ENCODE measurements at places on chromosomes 2 and 18. TPM values are rescaled to one million over a fixed set of nuclear protein-coding genes. Genes with fewer than 3 reads are reported as not detected.

Gene CCL20
- 0.49 TPM for polyA plus RNA-seq

Gene SAG
- polyA plus RNA-seq: 0.10 TPM

Gene OSBPL6
- polyA plus RNA-seq: 6.2 TPM

Gene RIT2
- polyA plus RNA-seq: not detected

Gene UGT1A8
- not detected for polyA plus RNA-seq

Gene LYG1
- polyA plus RNA-seq: 2.8 TPM

Gene RBM43
- polyA plus RNA-seq: 7.8 TPM

Gene CD8B2
- 0.04 TPM for polyA plus RNA-seq

GRCh38 chr2:212770240-212770639 is 231.6 kb upstream of the ERBB4 start:
- DNase-seq: no peak

GRCh38 chr18:9536354-9537152 is 61.2 kb downstream of the RALBP1 start:
- no peak for DNase-seq

DNA sequence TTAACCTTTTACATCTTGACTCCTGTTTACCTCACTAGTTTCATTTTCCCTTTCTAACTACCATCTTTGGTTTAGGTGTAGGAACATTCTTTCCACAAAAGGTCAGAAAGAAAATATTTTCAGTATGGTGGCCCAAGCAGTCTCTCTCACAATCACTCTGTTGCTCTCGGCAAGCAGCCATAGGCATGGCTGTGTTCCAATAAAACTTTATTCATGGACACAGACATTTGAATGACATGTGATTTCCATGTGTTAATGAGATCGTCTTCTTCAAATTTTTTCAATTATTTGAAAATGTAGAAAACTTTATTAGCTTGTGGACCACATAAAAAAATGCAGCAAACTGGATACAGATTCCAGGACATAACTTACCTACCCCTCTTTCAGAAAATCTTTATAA is 109.7 kb upstream of the CNTNAP5 start:
- DNase-seq: no peak

DNA sequence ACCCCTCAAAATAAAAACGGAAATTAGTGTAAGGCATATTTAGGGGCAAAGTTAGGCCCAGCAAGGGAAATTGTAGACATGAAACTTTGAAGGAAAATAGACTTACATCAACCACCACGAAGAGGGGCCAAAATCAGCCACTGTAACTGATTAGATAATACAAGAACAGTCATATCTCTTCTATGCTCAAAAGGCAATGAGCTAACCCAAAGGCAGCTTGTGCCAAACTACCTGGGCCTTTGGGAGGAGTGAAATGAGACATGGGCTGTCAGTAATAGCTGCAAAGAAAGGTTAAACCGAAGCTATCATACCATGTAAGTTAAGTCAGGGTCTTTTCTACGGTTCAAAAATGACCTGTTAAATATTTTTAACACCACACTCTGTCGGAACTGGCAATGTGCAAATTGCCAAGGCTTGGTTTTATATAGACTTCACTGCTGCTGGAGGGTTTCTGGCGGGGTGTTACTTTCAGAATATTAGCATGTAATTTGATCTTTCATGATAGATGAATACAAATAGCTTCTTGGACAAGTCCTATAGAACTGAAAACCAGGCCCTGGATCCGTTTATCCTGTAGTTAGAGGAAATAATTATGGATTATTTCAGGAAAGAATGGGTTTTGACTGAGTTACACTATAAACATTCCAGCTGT is 69.6 kb downstream of the ACVR1 start:
- DNase-seq: no peak

DNA sequence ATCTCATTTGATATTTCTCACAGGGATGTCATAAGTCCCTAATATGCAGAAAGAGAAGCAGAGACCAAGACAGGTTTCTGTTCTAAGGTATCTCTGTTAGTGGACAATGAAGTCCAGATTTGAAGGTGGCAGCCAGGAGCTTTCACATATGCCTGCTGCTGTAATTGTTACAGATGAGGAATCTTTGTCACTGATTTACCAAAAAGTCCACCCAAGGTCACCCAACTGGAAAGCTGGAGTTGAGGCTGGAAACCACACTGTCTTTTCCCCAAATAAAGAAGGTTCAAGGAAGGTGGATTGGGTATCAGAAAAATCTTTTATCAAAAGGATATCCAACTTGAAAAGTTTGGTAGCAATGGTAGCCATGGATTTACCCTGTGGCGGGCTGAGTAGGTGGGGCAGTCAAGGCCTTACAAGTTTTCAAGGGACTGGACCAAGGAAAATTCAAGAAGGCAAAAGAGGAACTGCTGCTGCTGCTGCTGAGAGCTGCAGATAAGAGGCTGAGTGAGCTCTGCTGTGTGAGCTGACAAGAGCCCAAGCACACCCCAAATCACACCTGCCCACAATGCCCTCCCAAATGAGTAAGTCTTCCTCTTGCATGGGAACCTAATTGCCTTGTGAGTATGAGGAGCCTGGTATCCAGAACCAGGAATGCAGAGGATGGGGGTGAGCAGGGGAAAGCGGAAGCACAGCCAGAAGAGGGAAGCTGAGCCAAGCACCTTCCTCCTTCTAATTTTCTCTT is 241.2 kb downstream of the ANAPC1 start:
- DNase-seq: no peak

DNA sequence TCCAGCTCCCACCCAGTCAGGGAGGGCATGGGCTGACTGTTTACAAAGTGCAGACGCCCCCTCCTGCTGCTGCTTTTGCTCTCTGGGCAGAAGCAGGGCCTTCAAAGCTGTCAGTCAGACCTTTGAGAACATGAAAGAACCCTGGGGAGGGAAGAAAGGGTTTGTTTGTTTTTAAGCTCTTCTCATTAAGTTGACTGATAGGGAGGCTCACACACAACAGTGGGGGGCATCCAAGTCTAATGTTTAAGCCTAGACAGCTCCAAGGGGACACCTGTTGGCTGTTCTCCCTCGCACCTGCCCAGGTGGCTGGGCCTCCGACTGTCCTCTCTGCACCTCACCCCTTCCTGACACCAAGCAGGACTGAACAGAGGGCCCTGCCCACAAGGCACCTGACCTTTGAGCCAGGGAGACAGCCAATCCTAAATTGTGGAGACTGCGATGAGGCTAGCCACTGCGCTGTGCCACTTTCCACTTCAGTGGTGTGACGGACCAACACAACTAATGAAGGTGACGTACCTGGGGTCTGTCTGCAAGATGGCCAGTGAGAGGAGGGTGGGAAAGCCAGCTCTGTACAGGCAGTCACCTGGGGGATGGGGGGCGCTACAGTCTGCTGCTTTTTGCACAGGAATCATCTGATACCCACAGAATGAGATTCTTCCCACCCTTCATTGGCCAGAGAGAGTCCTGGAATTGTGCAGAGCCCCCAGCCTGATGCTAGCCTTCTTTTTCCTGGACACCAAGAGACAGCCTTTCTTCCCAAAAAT is 16.3 kb downstream of the ST6GAL2 start:
- no peak for DNase-seq

GRCh38 chr18:63137999-63138435 is 181.6 kb downstream of the BCL2 start:
- DNase-seq: no peak

GRCh38 chr2:143383016-143383415 is 253.8 kb downstream of the ARHGAP15 start:
- DNase-seq: no peak

DNA sequence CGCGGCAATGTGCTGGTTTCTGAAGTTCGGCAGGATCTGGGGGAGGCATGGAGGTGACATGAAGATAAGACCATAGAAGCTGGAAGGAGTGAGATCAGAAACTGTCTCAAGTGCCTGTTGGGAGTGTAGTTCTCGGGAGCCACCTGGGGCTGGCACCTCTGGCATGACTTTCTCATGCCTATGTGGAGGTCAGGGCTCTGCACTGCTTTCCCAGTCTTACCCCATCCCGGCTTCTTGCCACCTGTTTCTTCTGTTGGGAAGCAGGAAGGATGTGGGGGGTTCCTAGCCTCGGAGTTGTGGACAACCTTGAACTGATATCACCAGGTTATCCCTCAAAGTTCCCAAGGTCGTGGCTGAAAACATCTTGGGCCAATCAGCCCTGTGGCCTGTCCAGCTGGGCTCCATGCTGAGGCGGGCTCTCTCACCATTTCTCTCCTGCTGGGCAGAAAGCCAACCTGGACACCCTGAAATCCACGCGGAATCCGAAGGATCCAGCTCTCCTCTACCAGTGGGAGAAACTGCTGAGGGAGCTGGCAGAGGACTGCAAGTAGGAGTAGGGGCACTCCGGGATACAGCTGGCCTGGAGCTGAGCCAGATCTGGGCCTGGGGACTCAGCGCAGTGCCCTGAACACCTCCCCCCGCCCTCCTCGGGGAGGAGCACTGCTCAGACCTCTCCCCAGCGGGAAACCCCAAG is 42.5 kb downstream of the FER1L5 start:
- no peak for DNase-seq
